Mammary epithelial cell (primary cell): ENCODE measurements at places on chromosomes 16 and 17.

DNA sequence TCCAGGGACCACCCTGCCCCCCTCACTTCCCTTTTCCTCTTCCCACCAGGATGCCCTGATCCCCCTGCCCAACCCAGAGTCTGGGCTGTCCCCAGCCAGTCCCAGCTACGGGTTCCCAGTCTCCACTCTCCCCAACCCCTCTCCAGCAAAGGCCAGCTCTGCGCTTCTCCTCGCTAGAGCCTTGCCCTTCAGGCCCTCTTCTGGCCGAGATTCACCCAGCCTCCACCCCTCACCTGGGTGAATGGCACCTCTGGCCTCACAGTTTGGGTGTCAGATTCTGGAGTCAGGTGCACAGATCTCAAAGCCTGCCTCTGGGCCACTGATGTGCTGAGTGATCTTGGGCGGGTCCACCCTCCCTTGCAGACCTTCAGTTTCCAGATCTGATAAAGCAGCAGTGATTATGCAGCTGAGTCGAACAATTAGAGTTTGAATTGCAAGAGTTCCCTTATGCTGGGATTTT, 185.6 kb upstream of the TNRC6C start:
- DNase-seq: no peak

- DNase-seq: no peak
These were observed 10.5 kb upstream of the PPP1R27 start for GRCh38 chr17:81845361-81845760.

- DNase-seq: no peak
These were observed 6.2 kb downstream of the RBFOX1 start for GRCh38 chr16:7338826-7339225.

GRCh38 chr17:81518785-81519283, 6.2 kb upstream of the ACTG1 start:
- DNase-seq: peak; percentile 49

- DNase-seq: no peak
These were observed 154.8 kb upstream of the CDH5 start for GRCh38 chr16:66211651-66212050.

- DNase-seq: peak; percentile 78
These were observed 32.0 kb downstream of the KDM8 start for GRCh38 chr16:27235055-27235937.

- no peak for DNase-seq
These were observed 15.0 kb downstream of the B9D1 start for GRCh38 chr17:19347323-19348080.

GRCh38 chr16:57147381-57148221, 38.2 kb downstream of the PSME3IP1 start:
- no peak for DNase-seq

- no peak for DNase-seq
These were observed 93.9 kb downstream of the YPEL2 start for GRCh38 chr17:59425085-59425931.

- DNase-seq: no peak
These were observed 435.5 kb downstream of the MAF start for GRCh38 chr16:79165079-79165478.

- no peak for DNase-seq
These were observed 60.9 kb upstream of the ARL4D start for GRCh38 chr17:43337684-43338428.

GRCh38 chr17:79273660-79274059, 199.0 kb downstream of the ENGASE start:
- no peak for DNase-seq

- DNase-seq: no peak
These were observed 55.6 kb upstream of the CIBAR2 start for GRCh38 chr16:85167589-85168537.

- no peak for DNase-seq
These were observed 22.1 kb downstream of the MAP1LC3B start for GRCh38 chr16:87414251-87414680.

DNA sequence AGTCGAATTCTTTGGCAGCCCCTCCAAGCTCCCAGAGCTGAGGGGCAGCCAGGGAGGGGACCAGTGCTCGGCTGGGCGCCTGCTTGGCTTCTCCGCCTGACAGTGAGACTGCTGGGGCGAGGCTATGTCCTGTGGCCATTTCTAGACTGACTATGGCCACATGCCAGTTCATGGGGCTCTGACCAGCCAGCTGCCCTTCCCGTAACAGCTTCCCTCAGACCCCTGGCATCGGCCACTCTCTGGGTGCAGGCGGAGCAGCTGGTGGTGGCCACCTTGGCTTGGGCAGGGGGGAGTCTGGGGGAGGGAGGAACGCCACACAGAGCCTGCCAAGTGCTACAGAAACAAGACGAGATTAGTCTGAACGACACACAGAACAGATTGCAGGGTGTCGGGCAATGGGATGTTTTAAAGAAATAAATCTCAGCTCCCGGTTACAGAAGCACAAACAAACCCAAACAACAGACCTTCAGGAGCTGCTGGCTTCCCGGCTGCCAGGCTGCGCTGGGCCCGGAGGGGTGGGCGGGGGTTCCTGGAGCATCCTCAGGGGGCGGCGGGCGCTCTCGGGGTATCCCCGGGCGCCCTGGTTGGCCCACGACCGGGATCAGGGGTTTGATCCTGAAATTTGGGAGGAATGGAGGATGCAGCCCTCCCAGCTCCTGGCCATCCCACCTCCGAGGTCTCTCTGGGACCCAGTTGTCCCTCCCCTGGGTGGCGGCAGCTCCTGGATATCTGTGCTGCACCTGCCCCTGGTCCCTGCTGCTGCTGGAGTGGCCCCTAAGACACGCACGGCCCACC, 34.5 kb downstream of the TBC1D16 start:
- DNase-seq: no peak

GRCh38 chr17:68197997-68198930, 49.6 kb upstream of the AMZ2 start:
- DNase-seq: no peak

DNA sequence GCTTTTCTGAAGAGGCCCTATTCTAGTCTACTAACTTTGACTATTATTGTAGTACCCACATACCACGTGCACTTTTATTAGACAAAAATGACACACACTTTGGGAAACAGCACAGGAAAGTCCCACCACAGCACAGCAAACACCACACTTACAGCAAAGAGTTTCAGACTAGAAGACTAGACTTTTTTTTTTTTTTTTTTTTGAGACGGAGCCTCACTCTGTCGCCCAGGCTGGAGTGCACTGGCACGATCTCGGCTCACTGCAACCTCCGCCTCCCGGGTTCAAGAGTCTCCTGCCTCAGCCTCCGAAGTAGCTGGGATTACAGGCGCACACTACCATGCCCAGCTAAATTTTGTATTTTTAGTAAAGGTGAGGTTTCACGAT, 20.1 kb downstream of the YWHAE start:
- DNase-seq: peak; percentile 43

GRCh38 chr17:39026980-39027451, 59.8 kb upstream of the FBXO47 start:
- peak; percentile 16 for DNase-seq

- DNase-seq: no peak
These were observed 1103.5 kb upstream of the RBFOX1 start for GRCh38 chr16:6229186-6229585.

- DNase-seq: no peak
These were observed 21.2 kb upstream of the MSI2 start for GRCh38 chr17:57235124-57235523.

DNA sequence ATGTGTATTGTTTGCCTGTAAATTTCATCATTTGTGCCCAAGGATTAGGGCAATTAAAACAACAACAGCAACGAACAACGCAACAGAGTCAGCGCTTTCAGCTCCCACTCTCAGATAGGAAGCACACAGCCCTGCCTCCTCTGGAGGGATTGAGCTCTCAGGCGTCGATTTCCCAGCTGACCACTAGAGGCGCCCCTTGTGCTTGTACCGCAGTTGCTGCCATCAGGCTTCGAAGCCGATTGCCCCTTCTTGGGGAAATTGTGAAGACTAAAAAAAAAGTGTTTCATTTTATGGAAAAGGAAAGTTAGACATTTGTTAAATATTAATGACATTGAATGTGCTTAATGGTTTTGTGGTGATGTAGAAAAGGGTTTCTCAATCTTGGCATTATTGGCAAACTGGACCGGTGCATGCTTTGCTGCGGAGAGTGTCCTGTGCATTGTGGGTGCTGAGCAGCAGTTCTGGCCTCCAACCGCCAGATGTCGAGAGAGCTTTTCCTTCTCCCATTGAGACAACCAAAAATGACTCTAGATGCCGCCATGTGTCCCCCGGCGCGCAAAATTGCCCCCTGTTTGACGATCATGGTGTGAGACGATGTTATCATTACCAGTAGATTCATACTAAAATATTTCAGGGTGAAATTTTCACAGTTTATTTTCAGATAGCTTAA, 650.4 kb upstream of the RBFOX1 start:
- no peak for DNase-seq

GRCh38 chr17:32916134-32916533, 11.8 kb upstream of the TMEM98 start:
- no peak for DNase-seq

DNA sequence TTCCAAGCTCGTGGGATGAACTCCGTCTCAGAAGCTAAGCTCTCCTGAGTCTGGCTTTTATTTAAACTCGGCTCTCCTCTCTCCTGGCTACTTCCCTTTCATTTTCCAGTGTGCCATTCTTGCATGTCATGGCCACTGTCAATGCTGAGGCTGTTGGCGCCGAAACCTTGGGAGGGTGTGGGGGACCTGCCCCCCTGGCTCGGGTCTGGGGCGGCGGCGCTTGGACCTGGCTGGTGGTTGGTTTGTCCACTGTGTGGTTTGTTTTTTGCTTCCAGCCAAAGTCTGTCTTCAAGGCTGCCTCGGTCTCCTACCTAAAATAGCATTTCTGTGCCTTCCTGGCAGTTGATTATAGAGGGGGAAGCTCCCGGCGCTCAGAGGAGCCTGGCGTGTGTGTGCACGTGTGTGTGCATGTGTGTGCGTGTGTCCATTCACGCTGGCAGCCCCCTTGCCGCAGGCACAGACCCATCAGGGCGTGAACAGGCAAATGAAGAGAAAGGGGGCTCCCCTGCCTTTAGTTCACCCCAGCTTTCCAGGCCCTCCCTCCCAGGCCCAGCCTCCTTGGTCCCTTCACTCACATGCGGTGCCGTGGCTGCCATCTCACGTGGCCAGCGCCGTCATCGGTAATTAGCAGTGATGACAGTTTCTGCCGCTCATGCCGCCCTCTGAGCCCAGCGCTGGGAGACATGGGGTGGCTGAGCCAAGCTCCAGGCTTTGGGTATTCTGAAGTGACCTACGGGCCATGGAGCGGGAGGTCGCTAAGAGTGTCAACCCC, 179.9 kb downstream of the SEC14L1 start:
- DNase-seq: peak; percentile 39

GRCh38 chr16:84724606-84725309, 25.0 kb downstream of the USP10 start:
- DNase-seq: no peak

DNA sequence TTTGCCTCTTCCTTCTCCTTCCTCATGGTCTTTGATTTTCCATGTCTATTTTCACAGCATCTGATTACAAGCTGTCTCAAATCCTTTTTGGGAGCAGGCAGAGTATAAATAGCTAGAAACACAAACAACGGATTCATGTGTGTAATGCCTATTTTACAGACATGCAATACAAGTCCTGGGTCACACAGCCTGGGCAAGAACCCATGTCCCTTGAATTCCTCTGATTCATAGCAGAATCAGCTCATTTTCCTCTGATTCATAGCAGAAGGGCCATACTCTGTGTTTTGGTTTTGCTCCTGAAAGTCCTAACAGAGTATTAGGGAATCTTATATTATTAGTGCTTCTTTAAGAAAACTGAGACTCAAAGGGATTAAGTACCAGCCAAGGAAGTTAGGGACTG, 71.3 kb downstream of the IRX5 start:
- DNase-seq: peak; percentile 11
